T47D (cell line): ENCODE measurements at places on chromosomes 2 and 18.

DNA sequence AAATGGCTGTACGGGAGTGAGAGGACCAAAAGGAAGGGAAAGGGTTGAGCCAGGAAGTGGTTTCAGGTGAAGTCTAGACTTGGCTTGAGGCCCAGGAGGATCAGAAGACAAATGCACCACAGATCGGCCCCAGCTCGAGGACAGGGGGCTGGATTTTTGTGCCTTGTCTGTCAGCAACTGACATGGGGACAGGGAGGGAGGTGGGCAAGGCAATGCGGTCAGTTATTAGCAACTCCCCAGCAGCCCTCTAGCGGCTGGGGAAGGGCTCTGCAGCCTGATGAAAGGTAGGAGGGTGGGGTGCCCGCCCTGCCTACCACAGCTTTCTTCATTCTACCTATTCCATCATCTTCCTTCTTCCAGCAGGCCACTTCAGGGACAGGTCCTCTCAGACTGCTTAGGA lies 50.0 kb downstream of the CPO start:
- peak; percentile 48 for DNase-seq

- DNase-seq, result no peak
Measured at GRCh38 chr18:32607816-32608215, 137.1 kb upstream of the GAREM1 start.

DNA sequence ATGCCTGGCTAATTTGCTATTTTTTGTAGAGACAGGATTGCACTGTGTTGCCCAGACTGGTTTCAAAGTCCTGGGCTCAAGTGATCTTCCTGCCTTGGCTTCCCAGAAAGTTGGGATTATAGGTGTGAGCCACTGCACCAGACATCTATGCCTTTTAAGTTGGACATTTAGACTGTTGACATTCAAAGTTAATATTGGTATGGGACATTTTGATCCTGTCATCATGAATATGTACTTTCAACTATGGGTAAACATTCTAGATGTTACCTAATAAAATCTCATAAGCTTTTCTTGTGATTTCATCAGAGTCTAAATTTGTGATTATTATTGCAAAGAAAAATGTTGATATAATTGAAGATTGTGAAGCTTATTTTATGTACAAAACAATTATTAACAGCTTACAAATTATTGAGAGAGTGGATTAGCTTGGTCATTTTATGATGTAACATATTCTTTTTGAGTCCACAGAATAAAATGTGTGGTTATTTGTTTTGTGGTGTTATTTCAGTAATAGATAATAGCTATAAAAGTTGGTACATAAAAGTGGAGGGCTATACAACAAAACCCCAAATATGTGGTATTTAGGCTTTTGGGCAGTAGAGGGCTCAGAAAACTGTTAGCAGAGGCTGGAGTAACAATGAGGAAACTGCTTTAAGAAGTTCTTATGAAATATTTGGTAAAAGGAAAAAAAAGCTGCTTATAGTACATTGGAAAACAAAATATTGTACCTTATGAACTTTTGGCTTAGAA lies 41.4 kb downstream of the STARD6 start:
- no peak for DNase-seq

- no peak for DNase-seq
Measured at GRCh38 chr2:9538000-9538507, 17.6 kb downstream of the ADAM17 start.

DNA sequence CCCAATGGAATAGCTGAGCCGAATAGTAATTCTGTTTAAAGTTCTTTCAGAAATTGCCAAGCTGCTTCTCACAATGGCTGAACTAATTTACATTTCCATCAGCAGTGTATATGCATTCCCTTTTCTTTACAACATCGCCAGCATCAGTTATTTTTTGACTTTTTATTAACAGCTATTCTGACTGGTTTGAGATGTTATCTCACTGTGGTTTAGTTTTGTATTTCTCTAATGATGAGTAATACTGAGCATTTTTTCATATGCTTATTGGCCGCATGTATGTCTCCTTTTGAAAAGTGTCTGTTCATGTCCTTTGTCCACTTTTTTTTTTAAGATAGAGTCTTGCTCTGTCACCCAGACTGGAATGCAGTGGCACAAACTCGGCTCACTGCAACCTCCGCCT lies 100.7 kb downstream of the C2orf74 start:
- no peak for DNase-seq

DNA sequence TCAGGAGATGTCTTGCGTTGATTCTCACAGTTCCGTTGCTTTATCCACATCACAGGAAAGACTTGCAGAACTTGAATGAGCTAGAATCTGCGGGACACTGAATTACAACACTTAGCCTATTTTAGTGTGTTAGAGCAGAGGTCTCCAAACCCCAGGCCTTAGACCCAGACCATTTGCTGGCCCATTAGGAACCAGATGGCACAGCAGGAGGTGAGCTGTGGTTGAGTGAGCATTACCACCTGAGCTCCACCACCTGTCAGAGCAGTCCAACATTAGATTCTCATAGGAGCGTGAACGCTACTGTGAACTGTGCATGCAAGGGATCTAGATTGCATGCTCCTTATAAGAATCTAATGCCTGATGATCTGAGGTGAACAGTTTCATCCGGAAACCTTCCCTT lies 3.8 kb downstream of the MRPL30 start:
- DNase-seq, result no peak

GRCh38 chr2:215138479-215138878 lies at the start of gene ABCA12:
ABCA12 (minus strand) TSS chr2:215138626; CDS start chr2:215138208, 418 bp downstream.
- DNase-seq, result peak; percentile 78

DNA sequence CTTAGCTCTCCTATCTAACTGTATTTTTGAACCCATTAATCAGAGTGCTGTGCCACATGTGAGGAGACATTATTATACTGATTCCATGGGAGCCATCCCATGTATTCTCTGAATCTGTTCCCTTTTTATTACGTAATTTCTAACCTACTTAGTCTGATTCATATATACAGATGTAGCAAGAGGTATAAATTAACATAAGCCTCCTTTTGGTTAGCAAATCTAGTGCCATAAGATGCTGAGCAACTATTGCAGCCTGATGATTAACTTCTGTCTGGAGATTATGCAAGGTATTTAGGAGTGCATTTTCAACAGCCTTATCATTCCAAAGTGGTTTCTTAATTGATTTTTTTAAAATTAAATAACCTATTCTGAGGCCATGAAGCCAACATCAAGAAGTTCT lies 114.1 kb upstream of the MSH2 start:
- no peak for DNase-seq

DNA sequence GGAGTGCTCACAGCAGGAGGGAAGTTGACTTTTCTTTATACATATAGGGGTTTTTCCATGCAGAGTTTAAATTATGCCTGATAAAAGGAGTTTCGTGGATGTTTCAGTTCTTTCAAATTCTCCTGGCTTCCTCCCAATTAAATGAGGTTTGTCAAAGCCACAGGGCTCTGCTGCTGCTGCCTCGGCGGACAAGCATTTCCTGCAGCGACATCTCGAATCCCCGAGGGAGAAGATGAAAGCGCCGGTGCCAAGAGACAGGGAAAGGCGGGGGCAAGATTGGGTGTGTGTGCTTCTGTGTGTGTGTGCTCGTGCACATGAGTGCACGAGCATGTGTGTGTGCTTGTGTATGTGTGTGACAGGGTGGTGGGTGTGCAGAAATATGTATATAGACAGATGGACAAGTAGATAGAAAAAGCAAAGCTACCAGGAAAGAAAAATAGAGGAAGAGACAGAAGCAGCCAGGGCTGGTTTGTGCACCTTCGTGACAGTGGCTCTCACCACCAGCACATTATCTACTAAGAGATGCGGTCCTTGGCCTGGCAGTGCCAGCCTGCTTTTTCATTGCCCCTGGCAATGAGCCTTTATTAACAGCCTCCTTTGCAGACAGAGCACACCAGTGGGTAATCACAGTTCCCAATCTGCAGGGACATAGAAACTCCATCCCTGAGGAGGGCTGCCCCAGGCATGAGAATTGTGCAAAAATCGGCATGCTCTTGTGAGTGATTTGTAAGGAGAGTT lies 76.2 kb downstream of the CDK15 start:
- no peak for DNase-seq

GRCh38 chr2:88642278-88642677 lies 15.0 kb upstream of the EIF2AK3 start:
- no peak for DNase-seq

DNA sequence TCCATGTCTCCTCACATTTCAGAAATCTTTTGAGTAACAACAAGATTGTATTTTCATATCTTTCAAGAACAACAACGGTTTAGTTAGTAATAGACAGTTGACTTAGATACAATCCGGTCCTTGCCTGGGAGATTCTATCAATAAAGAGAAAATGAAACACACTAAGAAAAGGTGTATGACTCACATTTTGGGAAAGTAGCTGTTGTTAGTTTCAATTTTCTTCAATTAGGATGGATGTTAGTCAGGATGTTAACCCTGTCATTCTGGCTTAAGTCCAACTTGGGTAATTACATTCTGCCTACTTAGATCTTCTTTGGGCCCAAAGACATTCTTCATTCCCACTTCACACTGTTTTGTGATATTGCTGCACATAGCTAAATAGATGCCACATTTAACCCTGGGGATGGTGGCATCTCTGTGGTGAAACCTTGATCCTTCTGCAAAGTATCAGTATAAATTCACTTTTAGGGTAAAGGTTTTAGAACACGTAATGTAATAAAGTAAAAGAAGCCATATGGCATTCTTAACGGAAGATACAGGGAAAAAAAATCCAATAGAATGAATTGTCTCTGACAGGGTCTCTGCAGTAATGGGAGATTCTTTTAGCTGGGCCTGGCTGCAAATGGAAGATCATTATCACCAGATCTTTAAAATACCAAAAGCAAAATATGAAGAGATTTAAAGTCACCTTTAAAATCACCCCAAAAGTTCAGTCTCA lies 365.5 kb downstream of the FIGN start:
- no peak for DNase-seq

DNA sequence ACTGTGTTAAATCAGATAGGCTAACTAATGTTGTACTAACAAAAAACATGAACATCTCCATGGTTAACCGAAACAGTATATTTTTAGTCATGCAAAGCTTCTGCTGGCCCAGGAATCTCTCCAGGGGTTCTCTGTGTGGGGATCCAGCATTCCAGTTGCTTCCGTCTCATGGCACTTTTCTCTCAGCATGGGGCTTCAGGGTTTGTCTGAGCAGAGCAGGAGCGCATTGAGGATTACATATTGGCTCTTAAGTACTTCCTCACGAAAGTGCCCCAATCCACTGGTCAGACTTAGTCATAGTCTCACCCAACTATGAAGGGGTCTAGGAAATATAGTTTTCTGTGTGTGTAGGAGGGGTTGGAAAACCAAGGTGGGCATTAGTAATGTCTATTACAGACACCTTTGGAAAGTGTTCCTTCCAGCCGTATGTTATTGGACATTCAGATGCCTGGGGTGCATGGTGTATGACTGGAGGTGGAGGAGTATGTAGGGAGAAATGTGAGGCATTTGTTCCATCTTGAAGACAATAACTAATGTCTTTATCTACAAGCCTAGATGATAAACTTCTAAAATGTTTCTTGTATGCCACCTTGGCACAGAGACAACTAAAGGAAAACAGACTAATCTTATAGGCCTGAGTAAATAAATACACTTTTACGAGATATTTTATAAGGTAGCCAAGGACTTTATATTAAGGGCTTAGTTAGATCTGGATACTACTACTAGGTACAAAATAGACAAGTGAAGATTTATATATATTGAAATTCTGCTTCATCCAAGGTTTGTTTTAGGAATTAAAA lies 123.8 kb upstream of the ZEB2 start:
- DNase-seq, result no peak

- DNase-seq, result no peak
Measured at GRCh38 chr2:118312969-118313756, 224.9 kb downstream of the INSIG2 start.

- no peak for DNase-seq
Measured at GRCh38 chr2:30691948-30692828, 115.1 kb downstream of the CAPN13 start.

GRCh38 chr2:95297639-95298395 lies 670 bp downstream of the KCNIP3 start:
- no peak for DNase-seq

GRCh38 chr2:206225435-206226232 lies 48.8 kb upstream of the ZDBF2 start:
- DNase-seq, result no peak

DNA sequence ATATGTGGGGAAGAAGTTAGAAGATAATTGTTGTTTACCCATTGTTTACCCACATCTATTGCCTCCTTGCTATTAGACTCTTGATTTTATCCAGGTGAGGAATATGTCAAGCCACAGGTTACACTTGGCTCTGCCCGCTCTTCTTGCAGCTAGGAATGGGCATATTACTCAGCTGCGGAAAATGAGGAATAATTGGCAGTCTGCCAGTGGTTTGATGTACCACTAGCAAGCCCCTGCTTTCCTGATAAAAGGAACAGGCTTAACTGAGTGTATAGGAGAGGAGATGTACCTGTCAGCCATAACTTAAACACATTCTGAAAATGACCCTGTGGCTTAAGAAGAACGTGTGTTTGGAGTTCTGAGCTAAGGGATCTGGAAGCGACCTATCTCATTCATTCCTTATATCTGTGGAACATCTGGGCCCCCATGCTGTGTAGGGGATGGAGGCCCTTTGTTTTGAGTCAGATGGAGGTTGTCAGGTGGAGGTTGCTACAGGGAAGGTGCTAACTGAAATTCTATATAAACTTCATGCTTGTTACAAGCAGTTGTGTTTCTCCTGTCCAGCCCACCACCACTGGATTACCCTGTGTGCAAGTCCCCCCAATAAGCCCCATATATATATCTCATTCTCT lies 4.6 kb upstream of the FMNL2 start:
- no peak for DNase-seq

- no peak for DNase-seq
Measured at GRCh38 chr18:55475916-55476315, 112.1 kb downstream of the TCF4 start.

- no peak for DNase-seq
Measured at GRCh38 chr2:207513551-207514257, 16.1 kb upstream of the CREB1 start.

GRCh38 chr2:55839182-55839819 lies 84.3 kb downstream of the EFEMP1 start:
- peak; percentile 26 for DNase-seq

DNA sequence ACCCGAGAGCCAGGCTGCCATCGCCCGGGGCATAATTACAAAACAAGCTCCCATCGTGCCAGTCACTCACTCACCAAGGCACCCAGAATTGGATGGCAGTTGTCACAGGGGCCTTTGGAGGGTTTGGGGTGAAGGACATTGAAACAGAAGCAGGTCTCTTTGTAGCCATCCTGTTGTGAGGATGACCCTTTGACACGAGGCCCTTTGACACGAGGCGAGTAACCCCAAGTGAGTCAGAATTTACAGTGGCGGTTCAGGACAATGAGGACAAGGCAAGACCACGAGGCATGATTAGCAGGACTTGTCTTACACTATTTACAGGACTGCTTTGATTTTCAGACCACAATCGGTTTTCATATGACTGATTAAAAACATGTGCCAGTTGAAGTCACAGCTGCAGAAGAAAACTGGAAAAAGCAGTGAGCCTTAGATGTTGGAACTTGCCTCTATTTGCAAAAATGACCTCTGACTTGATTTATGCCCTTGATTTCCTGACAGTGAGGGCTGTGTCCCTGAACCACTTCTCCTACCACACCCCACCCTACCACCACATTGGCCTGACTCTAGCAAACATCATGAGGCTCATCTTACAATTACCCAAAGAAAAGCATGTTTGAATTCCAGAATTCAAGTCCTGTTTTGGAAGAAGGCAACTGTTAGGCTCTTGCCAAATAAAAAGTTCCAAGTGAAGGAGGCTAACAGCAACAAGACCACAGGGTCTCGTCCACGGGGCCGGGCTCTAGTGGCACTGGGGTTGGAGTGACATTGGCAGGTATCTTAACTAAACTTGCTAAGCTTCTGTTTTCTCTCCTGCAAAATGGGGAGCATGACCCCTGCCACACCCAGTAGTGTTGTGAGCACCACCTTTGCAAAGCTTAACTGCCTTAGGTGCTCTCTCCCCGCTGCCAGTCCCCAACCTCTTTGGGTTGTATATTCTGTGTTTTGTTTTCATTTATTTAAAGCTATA lies 64.4 kb upstream of the FOSL2 start:
- DNase-seq, result no peak
